ENCODE measurements at places on chromosomes 6 and 20.

- DNase-seq = no peak
Measured at GRCh38 chr20:62148908-62149314, 5.3 kb downstream of the SS18L1 start.

DNA sequence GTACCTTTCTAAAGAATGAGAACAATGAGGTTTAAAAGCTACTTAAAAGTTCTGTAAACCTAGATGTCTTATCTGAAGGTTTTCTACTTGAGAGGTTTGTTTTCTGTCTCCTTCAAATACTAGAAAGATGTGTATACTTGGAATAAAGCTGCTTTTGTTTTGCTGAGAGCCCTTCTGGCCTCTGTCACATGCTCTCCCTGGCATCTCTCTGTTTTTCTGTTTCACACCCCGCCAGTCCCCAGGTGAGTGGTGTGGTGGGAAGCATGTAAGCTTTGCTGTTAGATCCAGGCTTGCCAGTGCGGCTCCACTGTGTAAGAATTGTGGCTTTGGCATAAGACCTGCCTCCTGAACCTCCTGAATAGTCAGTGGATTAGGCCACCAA lies 56.8 kb downstream of the SNX9 start:
- no peak for DNase-seq

DNA sequence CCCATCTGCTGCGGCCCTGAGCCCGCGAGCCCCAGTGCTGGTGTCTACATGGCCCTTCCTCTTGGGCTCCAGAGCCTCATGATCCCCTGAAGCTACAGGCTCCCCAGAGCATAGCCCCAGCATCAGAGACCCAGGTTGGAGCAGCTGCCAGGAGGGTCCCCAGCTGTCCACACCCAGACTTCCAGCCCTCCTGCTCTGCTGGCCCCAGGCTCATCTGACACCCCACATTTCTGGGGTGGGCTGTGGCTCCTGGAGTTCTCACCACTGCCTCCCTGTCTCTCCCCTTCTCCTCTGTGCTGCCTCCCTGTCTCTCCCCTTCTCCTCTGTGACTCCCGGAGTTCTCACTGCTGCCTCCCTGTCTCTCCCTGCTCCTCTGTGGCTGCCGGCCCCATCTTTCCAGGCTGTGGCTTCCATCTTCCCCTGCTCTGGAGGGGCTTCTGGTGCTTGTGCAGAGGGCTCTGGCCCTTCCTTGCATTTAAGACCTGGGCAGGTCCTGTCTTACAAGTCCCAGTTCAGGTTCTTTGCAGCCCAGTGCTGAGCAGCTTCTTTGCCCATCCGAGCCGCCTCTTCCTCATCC lies 108.1 kb downstream of the ERMARD start:
- no peak for DNase-seq

DNA sequence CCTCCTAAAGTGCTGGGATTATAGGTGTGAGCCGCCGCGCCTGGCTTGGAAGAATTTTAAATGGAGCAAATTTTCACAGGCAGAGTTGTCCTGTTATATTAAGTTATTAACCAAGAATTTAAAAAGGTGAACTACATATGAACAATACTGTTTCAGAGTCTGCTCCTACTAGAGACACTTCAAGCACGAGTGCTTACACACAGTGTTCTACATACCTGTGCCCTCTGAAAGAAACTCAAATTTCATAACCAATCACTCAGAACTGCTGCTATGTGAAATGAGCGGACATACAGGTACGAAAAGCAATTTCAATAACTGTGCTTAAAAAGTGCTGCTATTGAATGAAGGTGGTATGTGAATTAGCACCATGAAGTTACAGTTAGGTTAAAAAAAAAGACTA lies 262.0 kb downstream of the SYNE1 start:
- no peak for DNase-seq

DNA sequence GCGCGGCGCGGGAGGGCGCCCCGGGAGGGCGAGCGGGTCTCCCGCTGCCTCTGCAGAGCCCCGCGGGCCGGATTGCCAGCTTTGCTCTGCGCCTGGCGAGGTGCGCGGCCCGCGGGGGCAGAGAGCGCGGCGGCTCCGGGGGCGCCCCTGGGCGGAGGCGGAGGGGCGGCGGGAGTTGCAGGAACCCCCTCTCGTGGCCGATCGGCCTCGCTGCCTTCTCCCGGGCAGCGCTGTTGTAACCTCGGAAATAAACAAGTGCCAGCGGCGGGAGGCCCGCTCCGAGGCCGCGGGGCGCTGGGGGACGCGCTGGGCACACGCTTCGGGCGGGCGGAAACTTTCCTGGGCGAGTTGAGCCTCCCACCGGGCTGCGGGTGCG lies 1.2 kb downstream of the CDH4 start:
- no peak for DNase-seq

- no peak for DNase-seq
Measured at GRCh38 chr6:79634491-79635231, 3.5 kb downstream of the SH3BGRL2 start.

- no peak for DNase-seq
Measured at GRCh38 chr6:114638341-114638740, 295.5 kb upstream of the HS3ST5 start.

DNA sequence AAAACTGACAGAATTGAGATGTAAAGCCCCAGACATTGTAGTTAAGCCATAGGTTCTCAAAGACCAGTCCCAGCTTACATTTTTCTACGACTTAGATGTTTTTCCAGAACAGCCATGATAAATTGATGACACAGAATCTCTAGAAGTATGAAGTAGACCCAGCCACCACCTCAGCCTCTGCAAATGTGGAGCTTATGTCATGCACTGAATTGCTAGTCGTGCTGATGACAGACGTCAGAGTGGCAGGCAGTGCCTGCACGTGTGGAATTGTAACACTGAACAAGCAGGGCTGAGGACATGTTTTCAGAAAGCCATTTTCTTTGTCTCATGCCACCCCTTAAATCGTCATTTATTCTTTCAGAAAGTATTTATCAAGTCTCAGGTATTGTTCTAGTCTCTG lies 72.4 kb upstream of the TMEM181 start:
- no peak for DNase-seq

- peak; percentile 46 for DNase-seq
Measured at GRCh38 chr20:63735859-63736718, at the start of gene LIME1. Gene LIME1, plus strand, starts transcription at chr20:63736664. Its CDS starts 886 bp downstream, at chr20:63737550.

GRCh38 chr6:110875548-110876169 lies 1.1 kb downstream of the AMD1 start:
- DNase-seq = peak; percentile 32
